ENCODE measurements at places on chromosomes 1 and 21.
A peak's percentile ranks its signal among the peaks of the same experiment; 100 is the strongest.

- DNase-seq, result no peak
These were observed 3.3 kb downstream of the AHDC1 start for GRCh38 chr1:27600498-27601175.

DNA sequence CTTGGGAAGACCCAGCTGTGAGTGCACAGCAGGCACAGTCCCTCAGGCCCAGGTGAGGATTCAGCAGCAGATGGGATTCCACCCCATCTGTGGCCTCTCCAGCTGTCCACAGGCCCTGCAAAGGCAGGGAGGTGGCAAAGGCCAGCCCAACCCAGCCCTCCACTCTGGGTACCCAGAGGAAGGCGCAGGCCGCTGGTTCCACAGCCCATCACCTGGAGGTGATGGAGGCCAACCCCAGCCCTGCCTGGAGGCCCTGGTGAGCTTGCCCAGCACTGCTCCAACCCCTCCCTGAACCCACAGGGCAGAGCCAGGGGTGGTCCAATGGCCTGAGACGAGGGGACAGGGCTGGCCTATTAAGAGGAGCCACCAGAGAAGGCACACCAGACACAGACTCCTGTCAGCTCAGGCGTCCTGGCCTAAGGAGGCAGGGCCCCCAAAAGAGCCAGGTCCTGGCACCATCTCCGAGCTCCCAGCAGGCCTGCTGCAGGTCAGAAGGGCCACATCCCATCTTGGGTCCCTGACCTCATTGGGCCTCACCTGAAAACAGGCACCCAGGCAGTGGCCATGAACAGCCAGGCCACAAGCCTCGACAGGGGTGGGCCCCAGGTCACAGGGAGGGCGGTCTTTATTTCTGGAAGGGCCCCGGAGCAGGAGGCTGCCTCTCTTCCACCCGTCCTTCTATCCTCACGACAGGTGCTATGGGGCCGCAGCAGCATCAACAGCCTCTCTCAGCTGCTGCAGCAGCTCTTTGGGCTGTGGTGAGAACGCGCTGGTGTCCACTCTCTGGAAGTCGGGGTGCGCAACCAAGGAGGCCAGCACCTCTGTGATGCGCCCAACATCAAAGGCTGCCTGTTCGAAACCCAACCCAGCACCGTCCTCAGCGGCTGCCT lies 3.2 kb downstream of the JMJD4 start:
- no peak for DNase-seq

- no peak for DNase-seq
These were observed 36.7 kb upstream of the COP1 start for GRCh38 chr1:176243746-176244145.

DNA sequence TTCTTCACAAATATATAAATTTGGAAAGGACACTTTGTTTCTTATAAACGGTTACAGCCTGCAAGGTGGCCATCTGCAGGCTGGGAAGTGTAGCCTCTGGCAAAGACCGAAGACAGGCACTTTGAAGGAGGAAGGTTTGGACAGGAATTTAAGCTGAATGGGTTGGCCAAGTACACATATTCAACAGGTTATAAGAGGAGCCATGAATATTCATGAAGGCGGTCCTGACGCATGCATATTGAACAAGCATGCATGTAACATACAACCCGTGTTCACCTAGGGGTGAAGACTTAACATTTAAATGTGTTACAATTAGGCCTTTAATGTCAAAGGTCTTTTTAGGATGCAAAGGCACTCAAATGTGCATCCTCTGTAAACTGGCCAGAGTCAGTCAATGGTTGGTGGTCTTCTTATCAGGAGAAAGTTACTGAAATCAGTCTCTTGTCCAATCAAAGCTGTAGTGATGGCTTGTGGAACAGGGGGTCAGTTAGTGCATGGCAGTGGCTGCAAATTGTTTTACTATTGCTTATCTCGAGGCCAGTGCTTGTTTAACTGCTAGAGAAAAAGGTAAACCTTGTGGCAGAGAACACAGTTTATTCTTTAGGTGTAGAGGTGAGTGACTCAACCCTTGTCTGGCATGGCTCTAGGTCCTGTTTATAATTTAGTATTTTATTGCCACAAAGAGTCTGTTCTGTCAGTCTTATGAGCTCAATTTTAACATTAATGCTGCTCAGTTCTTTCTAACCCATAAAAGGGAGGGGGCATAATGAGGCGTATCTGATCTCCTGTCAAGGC lies 70.3 kb upstream of the F3 start:
- no peak for DNase-seq

DNA sequence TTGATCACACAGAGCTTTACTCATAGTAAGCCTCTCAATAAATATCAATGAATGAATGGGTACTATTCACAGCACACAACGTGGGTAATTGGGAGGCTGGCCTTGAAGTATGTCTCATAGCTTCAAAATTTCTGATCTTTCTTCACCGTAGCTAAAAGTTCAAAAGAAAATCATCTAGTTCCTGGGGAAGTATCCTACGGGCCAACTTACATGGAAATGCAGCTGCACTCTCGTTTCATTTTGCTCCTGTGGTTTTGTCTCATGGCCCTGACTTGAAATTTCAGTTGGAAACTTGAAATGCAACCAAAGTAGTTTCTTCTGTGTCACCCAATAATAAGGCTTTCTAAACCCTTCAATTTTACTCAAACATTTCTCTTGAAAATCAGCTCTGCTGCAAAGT lies 76.1 kb upstream of the CNIH3 start:
- DNase-seq, result no peak

DNA sequence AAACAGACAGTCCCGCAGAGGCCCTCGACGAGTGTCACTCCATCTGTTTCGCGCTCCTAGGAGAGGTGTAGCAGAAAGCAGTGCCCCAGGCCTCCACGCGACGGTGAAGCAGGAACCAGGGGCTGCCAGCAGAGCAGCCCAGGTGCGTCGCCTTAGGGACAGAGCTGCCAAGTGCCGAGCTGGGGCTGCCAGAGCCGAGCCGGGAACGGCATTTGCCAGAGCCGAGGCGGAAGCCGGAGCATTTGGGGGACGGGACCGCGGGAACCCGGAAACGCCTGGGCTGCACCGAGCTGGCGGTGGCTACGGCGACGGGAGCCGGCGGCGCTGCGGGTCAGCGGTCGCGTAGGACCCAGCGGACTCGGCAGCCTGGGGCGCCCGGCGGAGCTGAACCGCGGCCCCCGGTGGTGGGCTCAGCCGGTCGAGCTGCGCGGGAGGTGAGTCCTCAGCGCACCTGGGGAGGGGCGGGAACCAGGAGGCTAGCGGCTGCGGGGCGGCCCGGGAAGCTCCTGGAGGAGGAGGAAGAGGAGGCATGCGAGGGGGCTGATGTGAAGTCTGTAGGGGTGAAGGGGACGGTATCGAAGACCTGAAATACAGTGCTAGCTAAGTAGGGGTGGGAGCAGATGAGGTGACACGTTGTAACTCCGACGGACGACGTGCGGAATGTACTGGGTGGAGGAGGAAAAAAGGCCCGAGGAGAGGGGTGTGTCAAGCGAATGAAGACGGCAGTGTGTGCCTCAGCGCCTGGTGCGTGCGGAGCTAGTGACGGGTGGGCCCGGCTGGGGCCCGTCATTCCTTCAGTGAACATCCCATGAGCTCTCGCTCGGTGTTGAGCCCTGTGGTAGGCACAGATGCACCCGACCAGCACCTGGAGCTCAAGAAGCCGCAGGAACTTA lies at the start of gene SLC35A3:
TSS of gene SLC35A3 (plus strand) at position 268 of the 893 bp plus-strand sequence. CDS start 23,559 bp downstream, outside the sequence.
- DNase-seq, result peak; percentile 91

GRCh38 chr1:95257758-95258157 lies 23.7 kb downstream of the RWDD3 start:
- DNase-seq, result no peak

- no peak for DNase-seq
These were observed 661.7 kb downstream of the KCNT2 start for GRCh38 chr1:195946500-195946899.

GRCh38 chr1:184110272-184111204 lies 59.0 kb downstream of the TSEN15 start:
- no peak for DNase-seq

GRCh38 chr1:183231545-183231944 lies 45.5 kb downstream of the LAMC2 start:
- DNase-seq, result no peak

DNA sequence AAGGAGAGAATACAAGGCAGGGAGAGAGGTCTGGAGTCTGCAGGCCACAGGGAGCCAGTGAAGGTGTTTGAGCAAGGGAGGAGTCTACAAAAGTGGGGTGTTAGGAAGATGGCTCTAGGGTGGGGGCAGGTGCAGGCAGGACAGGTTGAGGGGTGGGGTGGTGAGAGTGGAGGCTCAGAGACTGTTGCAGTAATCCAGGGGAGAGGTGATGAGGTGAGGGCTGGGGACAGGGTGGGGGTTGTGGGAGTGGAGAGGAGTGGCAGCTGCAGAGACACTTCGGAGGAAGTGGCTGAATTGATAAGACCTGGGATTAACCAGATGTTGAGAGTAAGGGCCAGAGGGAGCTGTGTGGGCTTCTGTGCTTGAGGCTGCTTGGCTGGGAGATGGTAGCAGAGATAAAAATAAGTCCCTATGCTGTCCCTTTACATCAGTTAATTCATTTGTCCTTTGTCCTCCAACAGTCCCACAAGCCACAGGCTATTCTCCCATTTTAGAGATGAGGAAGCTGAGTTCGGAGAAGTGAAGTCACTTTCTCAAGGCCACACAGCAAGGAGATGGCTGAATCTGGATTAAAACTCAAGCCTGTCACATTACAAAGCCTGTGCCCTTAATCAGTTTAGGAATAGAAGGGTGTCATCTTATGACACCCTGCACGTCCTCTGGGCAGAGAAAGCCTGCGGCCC lies 54.8 kb upstream of the SYNC start:
- DNase-seq, result no peak

GRCh38 chr1:64535938-64536835 lies 66.3 kb downstream of the CACHD1 start:
- no peak for DNase-seq

GRCh38 chr1:169009666-169010065 lies 96.8 kb upstream of the ATP1B1 start:
- DNase-seq, result peak; percentile 12

DNA sequence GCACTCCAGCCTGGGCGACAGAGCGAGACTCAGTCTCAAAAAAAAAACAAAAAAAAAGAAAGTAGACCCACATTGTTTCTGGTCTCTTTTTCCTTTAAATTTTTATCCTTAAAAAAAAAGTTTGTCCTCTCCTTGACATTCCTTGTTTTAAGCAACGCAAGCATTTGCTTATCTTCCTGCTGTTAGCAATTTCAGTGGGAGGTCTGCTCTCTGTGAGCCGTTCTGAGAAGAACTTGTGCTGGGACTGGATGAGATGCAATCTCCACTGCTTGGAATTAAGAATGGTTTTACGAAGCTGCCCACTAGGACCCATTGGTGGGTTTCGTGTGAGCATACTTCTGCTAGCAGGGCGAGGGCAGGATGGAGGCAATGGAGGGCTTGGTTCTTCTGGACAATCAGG lies 225.1 kb upstream of the TMEM51 start:
- DNase-seq, result no peak

DNA sequence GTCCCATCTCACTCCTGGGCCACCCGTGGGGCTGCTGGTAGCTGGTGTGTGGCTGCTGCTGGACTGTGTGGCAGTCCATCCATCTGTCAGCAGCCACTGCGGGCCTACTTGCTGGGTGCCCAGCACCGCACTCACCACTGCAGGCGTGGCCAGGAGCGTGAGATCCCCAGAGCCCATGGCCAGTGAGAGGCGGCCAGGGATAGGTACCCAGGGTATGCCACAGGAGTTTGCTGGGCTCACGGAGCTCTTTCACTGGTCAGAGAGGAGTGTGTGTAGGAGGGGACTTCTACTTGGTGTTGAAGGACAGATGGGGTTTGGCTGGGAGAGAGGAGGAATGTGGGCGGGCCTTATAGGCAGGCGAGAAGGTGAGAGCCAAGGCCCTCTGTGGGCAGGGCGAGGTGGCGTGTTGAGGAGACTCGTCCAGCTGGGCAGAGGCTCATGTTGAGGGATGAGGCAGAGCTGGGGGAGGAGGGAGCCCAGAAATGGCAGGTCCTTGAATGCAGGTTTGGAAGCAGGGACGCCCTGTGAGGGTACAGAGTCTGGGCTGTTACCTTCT lies 15.0 kb downstream of the QSOX1 start:
- DNase-seq, result no peak

GRCh38 chr21:14567331-14568279 lies 21.5 kb upstream of the SAMSN1 start:
- no peak for DNase-seq

- no peak for DNase-seq
These were observed 8.2 kb downstream of the ELK4 start for GRCh38 chr1:205623646-205624045.

DNA sequence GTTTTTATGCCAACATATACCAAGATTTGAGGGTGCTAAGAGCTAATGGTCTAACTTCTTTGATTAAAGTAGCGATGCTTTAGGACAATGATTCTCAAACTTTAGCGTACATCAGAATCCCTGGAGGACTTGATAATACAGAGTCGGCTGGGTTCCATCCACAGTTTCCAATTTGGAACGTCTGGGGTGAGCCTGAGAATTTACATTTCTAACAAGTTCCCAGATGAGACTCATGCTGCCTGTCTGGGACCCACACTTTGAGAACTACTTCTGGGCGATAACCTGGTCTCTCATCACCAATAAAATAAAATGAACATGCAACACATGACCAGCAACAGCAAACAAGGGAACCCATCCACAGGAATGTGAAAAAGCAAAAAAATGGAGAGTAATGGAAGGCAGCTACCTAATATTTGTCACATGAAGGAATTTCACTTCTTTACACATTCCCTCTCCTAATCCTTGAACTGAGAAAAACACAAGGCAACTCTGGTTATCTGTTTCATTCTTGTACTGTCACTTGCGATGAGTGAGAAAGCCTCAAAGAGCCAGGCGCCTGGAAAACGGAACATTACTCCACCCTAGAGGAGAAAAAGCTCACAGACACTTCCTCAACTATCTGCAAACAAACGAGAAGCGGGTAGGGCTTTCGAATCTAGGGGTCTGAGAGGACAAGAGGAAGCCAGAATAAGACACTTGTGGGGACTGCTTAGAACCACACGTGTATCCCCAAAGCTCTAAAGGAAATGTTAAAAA lies 14.0 kb downstream of the HSF2BP start:
- DNase-seq, result peak; percentile 59

- no peak for DNase-seq
These were observed 201.7 kb downstream of the FGGY start for GRCh38 chr1:59498640-59499039.

GRCh38 chr1:200257235-200257634 lies 152.6 kb downstream of the ZNF281 start:
- DNase-seq, result no peak

- DNase-seq, result no peak
These were observed 7.8 kb downstream of the KCNJ15 start for GRCh38 chr21:38264571-38264970.

GRCh38 chr1:85624361-85624760 lies 43.8 kb downstream of the CCN1 start:
- DNase-seq, result no peak

GRCh38 chr1:42674214-42674613 lies 8.0 kb upstream of the YBX1 start:
- no peak for DNase-seq

DNA sequence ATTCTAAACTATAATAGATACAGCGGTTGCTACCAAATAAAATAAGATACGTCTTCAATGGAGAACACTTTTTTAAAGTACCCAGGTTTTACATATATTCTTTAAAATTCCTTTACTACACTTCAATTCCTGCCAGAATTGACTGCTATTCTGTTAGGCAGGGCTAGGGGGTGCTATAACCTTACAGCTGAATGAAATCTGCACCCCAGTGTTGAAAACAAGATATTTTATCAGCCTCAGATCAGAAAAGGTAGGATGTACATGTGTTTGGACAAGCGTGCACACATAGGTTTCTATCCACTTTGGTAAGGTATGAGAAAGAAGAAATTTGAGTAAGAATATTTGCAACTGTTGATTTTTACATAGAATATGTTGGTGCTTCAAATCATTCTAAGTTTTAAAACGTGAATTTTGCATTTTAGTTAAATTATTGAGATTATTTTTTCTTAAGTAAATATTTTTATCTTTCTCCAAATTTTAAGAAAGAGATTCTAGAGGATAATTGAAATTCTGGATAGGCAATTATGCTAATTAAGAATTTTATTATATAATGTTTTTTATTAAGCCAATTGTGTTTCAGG lies 490.8 kb upstream of the ADGRL4 start:
- peak; percentile 35 for DNase-seq

All from GM20000 (cell line).